Right ventricle myocardium inferior (tissue), 1 donor: ENCODE measurements at places on chromosomes 3 and 15.

- no peak for DNase-seq
Measured at GRCh38 chr15:90674476-90674875, 42.7 kb upstream of the BLM start.

DNA sequence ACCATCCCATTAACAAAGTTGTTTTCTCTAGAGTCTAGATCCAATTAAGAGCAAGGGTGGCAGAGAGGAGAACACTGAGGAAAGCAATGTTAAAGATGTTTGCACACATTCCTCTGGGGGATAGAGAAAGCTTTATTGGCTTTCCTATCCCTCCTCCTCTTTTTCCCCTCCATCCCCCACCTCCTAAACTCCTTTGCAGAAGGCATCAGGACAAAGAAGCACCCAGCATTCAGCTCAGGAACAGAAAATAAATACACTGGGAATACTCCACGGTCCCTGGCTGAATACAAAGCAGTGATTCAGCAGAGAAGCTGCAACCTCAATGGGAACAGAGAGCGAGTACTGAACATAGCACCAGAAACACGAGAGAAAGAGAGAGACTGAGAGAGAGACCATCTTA lies 21.9 kb downstream of the LSAMP start:
- DNase-seq: no peak

DNA sequence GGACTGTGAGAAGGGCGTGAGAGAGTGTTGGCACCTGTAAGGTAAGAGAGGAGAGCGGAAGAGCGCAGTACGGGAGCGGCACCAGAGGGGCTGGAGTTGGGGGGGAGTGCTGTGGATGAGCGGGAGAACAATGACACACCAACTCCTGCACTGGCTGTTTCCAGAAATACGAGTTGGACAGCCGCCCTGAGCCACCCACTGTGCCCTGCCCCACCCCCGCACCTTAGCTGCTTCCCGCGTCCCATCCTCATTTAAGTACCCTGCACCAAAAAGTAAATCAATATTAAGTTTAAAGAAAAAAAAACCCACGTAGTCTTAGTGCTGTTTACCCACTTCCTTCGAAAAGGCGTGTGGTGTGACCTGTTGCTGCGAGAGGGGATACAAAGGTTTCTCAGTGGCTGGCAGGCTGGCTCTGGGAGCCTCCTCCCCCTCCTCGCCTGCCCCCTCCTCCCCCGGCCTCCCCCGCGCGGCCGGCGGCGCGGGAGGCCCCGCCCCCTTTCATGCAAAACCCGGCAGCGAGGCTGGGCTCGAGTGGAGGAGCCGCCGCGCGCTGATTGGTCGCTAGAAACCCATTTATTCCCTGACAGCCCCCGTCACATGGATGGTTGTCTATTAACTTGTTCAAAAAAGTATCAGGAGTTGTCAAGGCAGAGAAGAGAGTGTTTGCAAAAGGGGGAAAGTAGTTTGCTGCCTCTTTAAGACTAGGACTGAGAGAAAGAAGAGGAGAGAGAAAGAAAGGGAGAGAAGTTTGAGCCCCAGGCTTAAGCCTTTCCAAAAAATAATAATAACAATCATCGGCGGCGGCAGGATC lies at the start of gene SOX2:
Gene SOX2 (plus strand): TSS at position 601 of the 811 bp plus-strand sequence. CDS start 436 bp downstream, outside the sequence.
- no peak for DNase-seq

DNA sequence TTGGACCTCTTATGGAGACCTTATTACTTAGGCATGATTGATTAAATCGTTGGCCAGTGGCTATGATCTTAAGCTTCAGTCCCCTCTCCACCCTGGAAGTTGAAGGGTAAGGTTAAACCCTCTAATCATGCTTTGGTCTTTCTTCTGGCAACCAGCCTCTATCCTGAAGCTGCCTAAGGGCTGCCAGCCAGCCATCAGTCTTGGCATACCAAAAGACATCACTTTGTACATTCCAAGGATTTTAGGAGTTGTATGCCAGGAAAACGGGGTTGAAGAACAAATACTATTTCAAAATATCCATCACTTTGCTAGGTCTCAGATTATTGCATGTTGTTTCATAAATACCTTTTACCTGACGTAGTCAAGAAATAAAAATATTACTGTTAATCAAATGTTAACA lies 28.9 kb downstream of the UBE2E2 start:
- no peak for DNase-seq

DNA sequence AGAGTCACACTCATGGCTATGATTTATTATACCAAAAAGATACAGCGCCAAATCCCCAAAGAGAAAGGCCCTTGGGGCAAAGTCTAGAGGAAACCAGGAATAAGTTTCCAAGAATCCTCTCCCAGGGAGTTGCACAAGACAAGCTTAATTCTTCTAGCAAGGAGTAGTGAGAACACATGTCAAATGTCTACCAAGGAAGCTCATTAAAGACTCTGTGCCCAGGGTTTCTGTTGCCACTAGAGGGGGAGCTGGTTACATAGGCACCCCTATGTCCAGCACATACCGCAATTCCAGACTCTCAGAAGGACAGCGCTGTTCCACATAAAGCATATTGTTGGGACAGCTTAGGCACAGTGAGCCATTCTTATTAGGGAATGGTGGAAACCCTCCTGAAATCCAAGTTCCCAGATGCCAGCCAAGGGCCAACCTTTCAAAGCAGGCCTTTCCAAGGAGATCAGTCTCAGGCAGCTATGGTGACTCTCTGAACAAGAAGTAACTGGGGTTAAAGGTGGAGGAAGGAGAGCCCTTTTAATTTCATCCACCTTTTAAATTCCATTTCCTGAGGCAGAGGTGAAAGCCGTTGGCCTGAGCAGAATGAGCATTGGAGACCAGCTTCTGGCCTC lies 194.2 kb downstream of the UACA start:
- DNase-seq: no peak

- DNase-seq: no peak
Measured at GRCh38 chr3:194460566-194460965, 26.2 kb downstream of the ATP13A3 start.

DNA sequence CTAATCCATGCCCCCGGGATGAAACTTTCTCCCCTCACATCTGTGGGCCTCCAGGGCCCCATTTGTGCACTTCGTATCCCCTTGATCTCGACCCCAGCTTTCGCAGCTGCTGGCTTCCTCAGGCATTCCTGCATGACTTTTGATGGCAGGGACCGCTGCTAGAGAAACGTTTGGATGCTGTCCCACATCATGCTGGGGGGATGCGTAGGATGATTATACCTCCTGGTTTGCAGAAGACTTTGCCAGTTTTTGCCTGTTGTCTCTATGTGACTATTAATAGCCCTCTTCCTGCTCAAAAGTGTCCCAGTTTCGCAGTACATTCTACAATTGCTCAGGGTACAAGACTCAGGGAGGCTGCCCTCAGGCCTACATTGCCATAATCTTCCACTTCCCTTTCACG lies 10.4 kb upstream of the KCNAB1 start:
- no peak for DNase-seq

DNA sequence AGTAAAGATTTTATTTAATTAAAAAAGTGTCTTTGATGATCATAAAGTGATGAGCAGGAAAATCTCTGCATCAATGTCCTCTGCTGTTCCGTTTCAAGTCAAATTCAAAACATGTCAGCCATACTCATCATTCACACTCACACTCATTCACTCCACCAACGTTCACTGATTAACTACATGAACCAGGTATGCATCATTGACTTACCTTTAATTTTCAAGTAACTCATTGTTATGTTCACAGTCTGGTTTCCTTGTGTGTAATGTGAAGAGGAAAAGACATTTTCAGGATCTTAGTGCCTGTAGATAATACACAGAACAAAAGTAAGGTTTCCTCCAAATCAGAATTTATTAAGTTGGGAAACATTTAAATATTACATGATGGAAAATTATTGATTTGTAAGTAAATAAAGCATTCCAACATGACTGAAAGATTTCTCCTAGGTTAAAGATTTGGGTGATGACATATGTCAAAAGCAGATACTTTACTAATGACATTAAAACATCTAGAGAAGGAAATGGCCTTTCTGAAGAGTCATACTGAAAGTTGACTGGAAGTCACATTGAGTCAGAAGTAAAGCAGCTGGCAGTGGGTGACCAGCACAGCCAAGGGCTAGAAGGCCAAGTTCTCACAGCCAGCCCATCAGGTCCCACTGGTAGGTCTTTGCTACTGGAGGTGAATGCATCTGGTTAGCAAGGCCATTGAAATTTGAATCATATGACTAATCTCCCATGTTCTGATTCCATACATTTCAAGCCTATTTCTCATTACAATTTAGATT lies 251.9 kb downstream of the CDIN1 start:
- DNase-seq: no peak

DNA sequence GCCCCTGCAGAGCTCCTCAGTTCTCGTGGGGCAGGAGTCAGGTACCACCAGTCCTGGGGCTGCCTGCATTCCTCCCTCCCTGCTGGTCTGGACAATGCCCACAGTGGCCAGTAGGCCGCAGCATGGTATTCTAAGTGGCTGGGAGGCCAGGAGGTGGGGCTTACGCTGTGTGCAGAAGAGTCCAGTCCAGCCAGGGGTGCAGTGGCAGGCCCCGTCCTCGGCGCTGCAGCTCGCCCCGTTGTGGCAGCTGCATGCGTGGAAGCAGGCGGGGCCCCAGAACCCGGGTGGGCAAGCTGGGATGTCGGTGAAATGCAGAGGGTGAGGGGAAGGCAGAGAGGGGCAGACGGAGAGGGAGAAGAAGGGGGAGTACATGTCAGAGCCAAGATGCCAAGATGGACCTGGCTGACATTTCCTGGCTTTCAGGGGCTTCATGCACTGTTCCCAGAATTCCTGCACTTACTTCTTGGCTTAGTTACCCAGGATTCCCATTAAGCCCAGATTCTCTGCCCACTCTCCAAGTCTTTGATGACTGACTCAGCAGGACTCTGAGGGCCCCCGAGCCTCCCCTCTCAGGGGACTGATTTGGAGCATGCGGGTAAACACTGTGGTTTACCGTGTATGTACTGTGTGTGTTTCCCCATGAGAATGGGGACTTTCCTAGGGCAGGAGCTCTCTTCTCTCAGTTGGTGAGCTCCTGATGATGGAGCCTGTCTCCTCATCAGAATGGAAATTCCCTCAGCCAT lies 47.5 kb downstream of the RAB11A start:
- DNase-seq: no peak

GRCh38 chr3:158801201-158801600 lies 653 bp upstream of the MFSD1 start:
- DNase-seq: no peak
